ENCODE measurements at places on chromosomes 4 and X. TPM values are rescaled to one million over a fixed set of nuclear protein-coding genes. Genes with fewer than 3 reads are reported as not detected.
A peak's percentile ranks its signal among the peaks of the same experiment; 100 is the strongest.

- DNase-seq, result no peak
These were observed 131.4 kb upstream of the ATP6AP2 start for GRCh38 chrX:40449396-40449795.

GAGE12J gene
- not detected for total RNA-seq

MAMLD1 gene
- total RNA-seq, result 5.0 TPM

GRCh38 chr4:159334461-159334860 lies 231.6 kb downstream of the RAPGEF2 start:
- DNase-seq, result no peak

DNA sequence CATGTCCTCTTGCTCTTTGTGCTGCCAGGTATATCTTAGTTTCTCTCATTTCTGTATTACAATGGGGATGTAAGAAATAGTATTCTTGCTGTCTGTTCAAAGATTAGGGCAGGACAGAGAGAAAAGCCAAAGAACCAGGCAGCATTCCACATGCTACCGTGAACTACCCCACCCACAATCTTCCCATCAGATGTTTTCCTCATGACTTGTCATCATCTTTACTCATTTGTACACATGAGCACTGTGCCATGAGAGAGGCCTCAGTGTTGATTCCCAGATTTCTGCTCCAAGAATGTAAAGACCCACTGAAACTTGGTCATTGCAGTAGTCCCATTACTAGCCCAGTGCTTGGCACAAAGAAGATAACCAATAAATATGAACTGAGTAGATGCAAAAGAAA lies 354.6 kb upstream of the RASGEF1B start:
- DNase-seq, result no peak

GRCh38 chr4:54840430-54840829 lies 182.7 kb downstream of the KIT start:
- DNase-seq, result no peak

DNA sequence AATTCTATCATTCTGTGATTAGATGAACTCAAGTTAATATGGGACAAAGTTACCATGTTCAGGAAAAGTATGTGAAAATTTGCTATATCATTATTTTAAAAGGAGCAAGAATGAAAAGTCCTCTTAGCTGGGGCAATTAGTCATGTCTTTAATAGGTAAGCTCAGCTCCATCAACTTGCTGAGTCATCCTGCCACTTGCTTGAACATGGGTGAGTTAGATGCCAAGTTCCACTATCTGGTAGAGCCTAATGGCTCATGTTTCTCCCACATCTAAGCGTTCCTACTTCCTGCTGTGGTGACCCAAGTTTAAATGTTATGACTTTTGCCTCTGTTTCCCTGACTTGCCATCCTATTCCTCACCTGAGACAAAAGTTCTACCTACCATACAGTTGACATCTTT lies 276.8 kb downstream of the ZNF674 start:
- no peak for DNase-seq

- DNase-seq, result no peak
These were observed 85.7 kb upstream of the TENT5D start for GRCh38 chrX:80334583-80334982.

GRCh38 chr4:7431696-7432530 lies 2.8 kb downstream of the PSAPL1 start:
- peak; percentile 70 for DNase-seq

- DNase-seq, result no peak
These were observed 10.9 kb downstream of the GPAT3 start for GRCh38 chr4:83546786-83547185.

DNA sequence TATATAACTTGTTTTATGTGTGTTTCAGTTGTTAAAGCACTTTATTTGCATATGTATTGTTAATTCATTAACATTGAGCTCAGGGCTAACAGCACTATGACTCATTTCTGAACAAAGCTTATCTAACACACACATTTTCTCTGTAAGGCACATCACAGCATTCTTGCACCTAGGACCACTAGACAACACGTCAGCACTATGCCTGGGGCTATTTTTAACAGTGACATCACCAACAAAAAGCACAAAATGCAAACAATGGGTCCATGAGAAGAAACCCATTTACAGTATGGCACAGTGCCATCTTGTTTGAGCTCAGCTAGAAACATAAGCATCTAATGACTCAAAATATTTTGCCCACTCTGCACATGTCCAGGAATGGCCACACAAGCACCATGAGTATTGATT lies 124.4 kb downstream of the RELL1 start:
- no peak for DNase-seq

- DNase-seq, result no peak
These were observed 342.9 kb downstream of the GBA3 start for GRCh38 chr4:23035521-23036056.

DNA sequence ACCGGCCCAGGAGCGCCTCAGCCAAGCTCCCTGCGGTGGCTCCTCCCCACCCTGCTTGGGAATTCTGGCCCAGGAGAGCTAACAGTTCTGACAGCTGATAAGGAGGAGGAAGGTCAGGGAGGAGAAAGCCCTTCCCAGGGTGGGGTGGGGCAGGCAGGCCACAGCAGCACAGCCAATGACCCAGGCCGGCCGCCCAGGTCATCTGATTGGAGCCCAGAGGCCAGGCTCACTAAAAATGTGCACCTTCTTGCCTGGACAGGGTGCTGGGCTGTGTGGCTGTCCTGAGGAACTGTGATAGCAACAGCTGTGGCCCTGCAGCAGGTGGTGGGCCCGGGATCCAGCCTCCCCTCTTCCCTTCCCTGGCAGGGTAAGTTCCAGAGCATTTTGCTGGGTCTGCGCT lies 17.2 kb upstream of the SH3TC1 start:
- no peak for DNase-seq

GRCh38 chr4:42371305-42372252 lies 25.7 kb upstream of the SHISA3 start:
- DNase-seq, result no peak

DNA sequence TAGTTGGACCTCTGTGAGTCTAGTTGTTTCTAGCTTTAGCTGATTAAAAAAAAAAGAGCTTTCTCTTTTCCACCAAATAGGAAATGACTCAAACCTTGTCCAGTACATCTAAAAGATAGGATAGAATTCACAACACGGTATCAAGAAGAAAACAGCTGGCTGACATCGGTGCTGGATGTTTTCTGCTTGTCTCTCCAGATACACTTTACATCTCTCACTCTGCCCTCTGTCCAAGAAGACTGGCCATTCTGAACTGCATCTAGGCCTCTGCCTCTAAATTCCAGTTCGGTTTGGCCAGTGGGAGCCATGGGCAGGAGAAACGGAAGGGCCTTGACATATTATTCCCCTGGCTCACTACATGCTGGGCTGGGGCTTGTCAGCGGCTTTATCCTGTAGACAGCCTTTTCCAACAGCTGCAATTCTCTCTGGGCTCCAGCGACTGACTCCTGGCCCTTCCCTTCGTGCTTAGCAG lies 57.3 kb upstream of the SHISA3 start:
- DNase-seq, result no peak

GRCh38 chr4:153528705-153529485 lies 62.7 kb downstream of the TMEM131L start:
- no peak for DNase-seq

- no peak for DNase-seq
These were observed 46.0 kb downstream of the FAT4 start for GRCh38 chr4:125360727-125361126.

DNA sequence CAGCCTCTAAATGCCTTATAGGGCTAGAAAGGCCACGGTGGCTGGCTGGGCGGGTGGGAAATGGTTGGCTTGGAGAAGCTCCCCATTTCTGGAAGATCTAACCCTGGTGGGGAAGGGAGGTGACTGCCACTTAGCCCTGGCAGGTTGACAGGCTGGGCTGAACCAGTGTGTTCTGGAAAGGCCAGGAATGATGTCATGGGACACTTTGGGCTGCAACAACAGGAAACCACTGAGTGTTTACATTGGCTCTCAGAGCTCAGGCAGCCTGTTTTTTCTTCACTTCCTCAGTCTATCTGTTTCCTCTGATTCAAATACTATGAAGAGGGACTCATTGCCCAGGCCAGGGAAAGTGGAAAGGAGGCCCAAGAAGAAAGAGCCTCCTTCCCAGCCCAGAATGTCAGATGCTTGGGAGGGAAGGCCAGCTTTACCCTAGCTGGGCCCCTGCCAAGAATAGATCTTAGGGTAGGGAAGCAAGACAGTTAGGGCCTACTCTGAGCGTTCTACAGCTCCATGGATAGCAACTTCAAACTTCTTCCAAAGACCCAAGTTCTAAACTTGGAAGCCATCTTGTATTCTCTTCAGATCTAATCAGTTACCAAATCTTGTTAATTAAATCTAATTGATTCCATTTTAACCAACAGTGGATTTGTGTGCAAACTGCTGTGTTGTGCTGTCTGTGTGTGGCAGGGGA lies 65.8 kb upstream of the MSN start:
- peak; percentile 86 for DNase-seq

- no peak for DNase-seq
These were observed 107.6 kb downstream of the DCTD start for GRCh38 chr4:182809417-182810102.

DNA sequence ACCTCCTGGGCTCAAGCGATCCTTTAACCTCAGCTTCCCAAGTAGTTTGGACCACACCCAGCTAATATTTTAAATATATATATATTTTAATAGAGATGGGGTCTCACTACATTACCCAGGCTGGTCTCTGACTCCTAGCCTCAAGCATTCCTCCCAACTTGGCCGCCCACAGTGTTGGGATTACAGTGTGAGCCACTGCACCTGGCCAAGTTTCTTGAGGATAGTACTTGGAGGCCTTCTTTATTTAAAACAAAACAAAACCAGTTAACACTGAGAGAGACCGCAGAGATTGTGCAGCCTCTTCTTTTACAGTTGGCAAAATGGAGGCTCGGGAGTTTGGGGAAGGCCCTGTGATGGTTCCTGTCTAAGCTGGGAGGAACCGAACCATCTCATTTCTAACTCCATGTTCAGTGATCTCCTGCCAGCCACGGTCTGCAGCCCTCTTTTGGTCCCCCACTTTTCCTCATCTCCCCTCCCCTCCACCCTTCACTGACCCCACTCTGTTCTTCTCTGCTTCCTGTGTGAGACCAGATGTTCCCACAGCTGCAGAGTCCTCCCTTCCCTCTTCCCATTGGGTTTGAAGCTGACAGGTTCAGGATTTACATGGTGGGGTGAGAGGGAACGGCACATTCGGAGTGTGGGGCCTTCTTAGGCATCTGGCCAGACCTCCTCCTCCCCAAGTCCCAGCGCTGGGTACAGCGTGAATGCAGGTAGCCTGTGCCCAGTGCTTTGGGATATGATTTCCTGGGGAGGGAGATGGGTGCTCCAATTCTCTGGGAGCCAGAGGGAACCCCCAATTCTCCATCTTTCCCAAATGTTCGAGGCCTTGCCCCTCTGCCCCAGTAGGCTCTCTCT lies 1.4 kb upstream of the SORCS2 start:
- peak; percentile 39 for DNase-seq

PRKG2 gene
- 8.1 TPM for total RNA-seq

DNA sequence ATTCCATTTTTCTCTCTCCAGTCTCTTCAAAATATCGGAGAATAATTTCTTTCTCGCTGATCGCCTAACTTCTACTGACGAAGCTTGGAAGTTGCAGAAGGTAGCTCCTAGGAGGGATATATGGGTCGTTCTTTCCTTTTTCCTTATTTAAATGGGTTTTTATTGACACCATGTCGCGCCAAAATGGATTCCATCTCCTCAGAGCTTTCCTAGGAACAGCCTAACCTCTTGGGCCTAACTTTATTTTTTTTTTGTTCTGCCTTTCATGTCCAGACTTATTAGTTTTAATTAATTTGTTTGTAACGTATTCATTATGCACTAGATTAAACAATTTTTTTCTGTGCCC lies 359.4 kb upstream of the ZCCHC13 start:
- DNase-seq, result no peak

LINC00632 gene
- 221 TPM for total RNA-seq

LGI2 gene
- total RNA-seq, result 0.84 TPM

- DNase-seq, result no peak
These were observed 8.6 kb downstream of the SHOX start for GRCh38 chrX:639151-639550.

DNA sequence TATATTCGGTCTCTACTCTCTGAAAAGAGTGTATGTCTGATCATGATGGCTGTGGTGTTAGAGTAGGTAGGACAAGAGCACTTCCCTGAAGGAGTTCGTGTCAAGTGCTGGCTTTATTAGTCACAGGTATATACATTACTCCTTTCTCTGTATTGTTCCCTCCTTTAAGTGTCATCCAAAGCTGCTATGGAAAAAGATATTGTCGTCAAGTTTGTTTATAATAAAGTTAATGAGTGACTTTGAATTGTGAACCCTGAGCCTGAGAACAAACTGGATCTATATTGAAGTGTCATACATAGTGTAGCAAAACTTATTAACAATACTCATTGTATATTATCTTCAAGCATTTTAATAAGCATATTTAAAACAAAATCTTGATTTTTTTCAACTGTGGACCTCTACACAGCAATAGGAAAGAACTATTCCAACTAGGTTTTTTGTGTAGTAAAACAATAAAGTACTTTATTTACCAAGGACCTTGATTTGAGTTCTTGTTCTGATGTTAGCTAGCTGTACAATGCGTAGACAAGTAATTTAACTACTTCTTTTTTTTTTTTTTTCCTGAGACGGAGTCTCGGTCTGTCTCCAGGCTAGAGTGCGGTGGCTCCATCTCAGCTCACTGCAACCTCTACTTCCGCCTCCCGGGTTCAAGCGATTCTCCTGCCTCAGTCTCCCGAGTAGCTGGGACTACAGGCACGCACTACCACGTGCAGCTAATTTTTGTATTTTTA lies 177.7 kb downstream of the RAPGEF2 start:
- DNase-seq, result no peak

F9 gene
- total RNA-seq, result not detected

GRCh38 chr4:10160281-10160856 lies 43.8 kb upstream of the WDR1 start:
- no peak for DNase-seq

GRCh38 chr4:94306713-94307112 lies 35.9 kb downstream of the HPGDS start:
- DNase-seq, result no peak

F8A2 gene
- total RNA-seq, result not detected

DNA sequence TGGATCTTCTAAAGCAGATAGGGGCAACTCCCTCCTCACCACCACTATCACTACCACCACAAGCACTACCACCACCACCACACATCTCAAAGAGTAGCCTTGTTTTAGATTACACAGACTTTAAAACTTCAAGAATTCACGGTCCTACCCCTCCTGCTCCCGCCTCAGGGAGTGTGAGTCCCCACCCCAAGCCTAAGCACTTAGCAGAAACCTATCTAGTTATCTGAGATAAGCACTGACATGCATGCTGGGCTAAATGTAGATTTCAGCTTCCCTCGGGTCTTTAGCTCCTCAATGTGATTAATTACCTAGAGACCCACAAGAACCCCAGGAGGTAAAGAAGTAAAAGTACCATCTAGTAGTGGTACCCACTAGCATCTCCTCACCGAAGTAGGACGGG lies 775 bp downstream of the AMOT start:
- DNase-seq, result no peak

GRCh38 chrX:134753718-134754008 lies 95.4 kb upstream of the PLAC1 start:
- DNase-seq, result no peak

- DNase-seq, result no peak
These were observed 367.2 kb downstream of the BMPR1B start for GRCh38 chr4:95124906-95125504.

- DNase-seq, result no peak
These were observed 101.6 kb downstream of the KLHL8 start for GRCh38 chr4:87118826-87119225.

SSX1 gene
- not detected for total RNA-seq
